ENCODE measurements at places on chromosomes 13 and 19.

DNA sequence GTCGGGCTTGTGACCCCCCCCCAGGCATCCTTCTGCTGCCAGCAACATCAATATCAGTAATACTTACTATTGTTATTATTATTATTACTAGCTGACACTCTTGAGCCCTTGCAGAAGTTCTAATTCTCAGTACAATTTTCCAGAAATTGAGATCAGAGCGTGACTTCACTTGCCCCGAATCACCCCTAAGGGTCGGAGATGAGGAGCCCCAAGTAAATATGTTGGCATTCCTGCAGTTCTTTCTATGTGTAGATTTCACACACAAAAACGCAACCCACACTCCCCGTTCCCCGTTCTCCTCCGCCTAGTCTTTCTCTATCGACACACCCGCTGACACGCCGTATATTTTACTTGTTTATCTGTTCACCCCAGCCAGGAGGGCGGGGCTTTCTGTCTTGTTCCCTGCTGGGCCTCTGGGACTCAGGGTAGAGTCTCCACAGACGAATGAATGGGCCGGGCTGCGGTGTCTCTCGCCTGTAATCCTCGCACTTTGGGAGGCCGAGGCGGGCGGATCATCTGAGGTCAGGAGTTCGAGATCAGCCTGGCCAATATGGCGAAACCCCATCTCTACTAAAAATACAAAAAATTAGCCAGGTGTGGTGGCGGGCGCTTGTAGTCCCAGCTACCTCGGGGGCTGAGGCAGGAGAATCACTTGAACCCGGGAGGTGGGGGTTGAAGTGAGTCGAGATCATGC is 14.7 kb downstream of the TLE5 start:
- peak; percentile 61 for DNase-seq

- peak; percentile 39 for DNase-seq
These were observed 2.9 kb downstream of the HTR2A start for GRCh38 chr13:46893798-46894560.

DNA sequence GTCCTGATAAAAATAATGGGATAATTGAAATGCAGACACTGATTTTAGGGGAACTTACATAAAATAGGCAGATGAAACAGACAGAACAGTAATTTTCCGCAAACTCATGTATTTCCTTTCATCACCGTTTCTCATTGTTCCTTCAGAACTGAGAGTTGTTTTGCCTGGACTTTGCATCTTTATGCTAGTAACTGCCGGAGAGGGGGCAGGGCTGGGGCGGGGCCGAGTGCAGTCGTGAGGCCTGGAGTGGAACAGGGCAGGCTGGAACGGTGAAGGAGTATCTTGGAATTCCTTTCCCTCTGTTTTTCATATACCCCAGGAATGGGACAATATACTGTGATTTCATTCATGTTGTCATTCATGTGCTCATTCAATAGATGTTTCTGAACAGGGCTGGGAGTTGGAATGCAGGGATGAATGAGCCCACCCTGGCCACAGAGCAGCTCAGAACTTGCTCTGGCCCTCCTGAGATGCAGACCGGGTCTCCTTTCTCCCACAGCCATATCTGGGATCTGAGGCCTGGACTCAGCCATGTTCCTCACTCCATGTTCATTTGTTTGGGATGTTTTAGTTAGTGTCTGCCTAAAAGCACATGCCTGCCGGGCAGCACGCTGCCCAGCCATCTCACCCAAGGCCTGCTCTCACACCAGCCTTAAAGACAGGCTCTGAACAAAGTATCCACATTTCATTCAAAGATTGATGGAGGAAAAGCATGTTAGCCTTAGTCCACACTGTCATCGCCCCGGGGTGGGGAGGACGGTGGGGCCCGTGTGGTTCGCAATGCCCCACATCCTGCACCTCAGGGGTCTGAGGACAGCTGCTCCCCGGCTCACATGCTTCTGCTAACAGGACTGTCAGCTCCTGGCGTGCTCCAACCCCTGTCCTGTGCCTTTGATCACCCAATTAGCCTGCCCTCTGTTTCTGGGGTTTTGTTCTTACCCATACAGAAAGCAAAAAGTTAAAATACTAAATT is 92.9 kb downstream of the SOX1 start:
- DNase-seq: no peak

GRCh38 chr13:48838193-48838973 is 137.3 kb upstream of the FNDC3A start:
- DNase-seq: no peak

- peak; percentile 68 for DNase-seq
These were observed 15.2 kb downstream of the STXBP2 start for GRCh38 chr19:7652061-7652641.
